ENCODE measurements at places on chromosomes 1 and 21. TPM values are rescaled to one million over a fixed set of nuclear protein-coding genes. Genes with fewer than 3 reads are reported as not detected.

The EIF3I gene
- 290 TPM for total RNA-seq

The TMIGD3 gene
- total RNA-seq: not detected

The SEMA4A gene
- 0.37 TPM for total RNA-seq

The TBX15 gene
- 7.3 TPM for total RNA-seq

The SERPINC1 gene
- not detected for total RNA-seq

The COX20 gene
- total RNA-seq: 16.8 TPM
